ENCODE measurements at places on chromosomes 5 and 9.
A peak's percentile ranks its signal among the peaks of the same experiment; 100 is the strongest.

GRCh38 chr5:119678351-119679028 is 49.1 kb downstream of the FAM170A start:
- no peak for DNase-seq

GRCh38 chr9:71308454-71308853 is 187.0 kb upstream of the TRPM3 start:
- no peak for DNase-seq

DNA sequence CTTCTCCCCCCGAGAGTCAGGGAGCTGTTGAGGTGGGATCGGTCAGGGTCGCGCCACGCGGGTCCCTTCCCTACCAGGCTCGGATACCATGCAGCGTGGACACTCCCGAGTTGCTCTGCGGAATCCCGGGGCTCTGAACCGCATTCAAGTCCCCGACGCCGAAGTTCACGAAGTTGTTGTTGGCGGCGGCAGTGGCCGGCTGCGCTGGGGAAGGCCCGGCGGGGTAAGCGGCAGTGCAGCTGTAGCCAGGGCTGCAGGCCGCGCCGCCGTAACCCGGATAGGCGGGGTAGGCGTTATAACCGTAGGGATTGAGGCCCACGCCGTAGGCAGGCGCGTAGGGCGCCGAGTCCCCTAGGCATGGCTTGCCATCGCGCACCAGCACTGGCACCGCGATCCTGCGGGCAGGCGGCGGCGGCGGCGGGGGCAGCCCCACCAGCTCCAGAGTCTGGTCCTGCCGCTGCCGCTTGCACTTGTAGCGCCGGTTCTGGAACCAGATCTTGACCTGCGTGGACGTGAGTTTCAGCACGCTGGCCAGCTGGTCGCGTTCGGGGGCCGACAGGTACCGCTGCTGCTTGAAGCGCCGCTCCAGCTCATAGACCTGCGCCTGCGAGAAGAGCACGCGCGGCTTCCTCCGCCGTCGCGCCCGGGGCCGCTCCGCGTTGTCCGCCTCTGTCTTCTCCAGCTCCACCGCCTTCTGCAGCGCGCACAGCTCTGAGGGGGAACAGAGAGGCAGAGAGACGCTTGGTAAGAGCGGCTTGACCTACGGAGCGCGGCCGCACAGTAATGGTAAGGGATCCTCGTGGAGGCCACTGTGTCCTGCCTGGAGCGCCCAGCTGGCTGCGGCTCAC is 2.3 kb downstream of the NKX2-5 start:
- DNase-seq = no peak

DNA sequence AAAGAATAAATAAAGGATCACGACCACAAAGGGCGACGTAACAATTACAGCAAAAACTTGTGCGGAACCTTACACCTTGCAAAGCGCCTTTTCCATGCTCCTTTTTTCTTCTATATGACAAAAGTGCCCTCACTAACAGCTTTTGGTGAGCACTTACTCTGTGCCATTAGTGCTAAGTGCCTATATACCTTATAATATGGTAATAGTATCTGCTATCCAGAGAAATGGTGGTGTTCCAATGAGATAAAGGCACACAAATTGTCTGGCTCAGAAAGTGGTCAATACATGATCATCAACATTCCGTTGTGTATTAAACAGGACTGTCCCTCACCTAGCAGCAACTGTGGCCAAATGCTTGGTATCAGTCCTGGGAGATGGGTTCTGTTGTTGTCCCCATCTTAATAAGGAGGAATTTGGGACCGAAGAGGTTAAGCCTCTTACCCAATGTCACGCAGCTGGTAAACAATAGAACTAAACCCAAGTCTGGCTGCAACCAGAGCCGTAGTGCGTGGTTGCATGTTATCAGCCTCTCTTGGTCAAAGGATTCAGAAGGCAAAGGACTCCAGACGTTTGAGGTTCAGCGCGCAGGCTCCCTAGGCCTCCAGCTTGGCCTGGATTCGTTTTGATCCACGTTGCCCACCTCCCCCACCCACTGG is 564 bp upstream of the TOR2A start:
- DNase-seq = no peak

DNA sequence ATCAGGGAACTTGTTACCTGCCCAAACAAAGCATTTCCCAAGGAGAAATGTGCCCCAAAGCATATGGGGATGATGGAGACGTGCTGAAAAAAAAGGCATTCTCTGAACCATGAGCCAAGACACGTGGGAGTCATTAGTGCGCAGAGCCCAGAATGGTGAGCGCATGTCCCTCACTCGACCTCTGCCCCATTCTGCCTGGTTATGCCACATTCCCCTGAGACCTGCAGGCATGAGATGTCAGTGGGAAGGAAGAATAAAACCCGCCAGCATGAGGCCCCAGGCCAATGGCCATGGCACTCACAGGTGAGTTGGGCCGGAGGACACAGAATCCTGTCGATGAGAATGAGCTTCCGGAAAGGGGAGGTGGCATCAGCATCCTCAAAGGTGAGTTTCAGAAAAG is 228.9 kb downstream of the CDK5RAP2 start:
- no peak for DNase-seq

GRCh38 chr5:154159343-154159742 is 31.2 kb upstream of the GALNT10 start:
- no peak for DNase-seq

DNA sequence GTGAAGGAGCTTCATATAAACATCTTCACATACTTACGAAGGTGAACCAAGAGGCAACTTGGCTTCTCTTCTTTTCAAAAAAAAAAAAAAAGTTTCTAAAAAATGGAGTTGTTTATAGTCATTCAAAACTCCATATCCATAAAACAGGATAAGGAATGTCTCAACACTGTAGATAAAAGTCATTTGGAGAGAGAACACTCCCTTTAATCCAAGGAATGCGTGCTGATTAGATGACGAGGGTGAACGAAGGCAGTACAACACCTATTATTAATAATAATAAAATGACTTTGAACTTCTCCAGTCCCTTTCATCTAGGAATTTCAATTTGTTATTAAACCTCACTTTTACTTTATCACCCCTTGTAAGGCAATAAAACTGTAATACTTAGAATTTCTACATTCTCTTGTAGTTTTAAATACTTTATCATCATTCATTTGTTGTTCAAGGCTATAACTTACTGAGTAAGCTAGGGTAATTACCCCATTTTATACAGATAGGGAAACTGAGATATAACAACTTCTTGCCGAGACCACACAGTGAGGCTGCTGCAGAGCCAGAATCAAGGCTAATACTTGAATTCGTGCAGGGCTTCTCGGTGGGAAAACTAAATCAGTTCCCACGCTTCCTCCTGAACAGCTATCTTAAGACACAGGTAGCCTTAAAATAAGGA is 377.1 kb downstream of the EFNA5 start:
- DNase-seq = no peak

DNA sequence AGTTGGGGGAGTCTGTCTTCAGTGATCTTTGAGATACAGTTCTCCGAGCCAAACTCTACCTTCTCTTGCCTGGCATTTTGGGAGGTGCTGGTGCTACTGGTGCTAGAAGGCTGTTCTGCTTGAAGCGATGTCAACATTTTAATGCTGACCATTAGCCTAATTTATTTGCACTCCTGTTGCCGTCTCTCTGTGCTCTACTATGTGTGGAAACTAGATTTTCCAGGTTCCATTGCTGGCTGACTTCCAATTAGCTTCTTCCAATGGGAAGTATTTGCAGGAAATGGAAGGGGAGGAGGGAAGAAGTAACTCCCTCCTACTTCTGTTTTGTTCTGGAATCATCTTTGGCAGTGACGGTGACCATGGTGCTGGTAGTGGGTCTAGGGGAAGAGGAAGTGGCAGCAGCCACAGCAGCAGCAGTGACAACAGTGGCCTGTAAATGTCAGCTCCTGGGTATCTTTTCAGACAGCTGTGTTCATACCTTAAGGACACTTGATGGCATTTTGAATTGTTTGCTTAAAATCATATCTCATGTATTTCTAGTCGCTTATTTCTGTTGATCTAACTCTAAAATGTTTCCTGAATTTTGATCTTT is 7.9 kb downstream of the TXNDC8 start:
- no peak for DNase-seq

GRCh38 chr5:159208514-159209437 is 577 bp downstream of the RNF145 start:
- peak; percentile 20 for DNase-seq

- DNase-seq = no peak
These were observed 223.2 kb downstream of the ASTN2 start for GRCh38 chr9:117191504-117192261.

DNA sequence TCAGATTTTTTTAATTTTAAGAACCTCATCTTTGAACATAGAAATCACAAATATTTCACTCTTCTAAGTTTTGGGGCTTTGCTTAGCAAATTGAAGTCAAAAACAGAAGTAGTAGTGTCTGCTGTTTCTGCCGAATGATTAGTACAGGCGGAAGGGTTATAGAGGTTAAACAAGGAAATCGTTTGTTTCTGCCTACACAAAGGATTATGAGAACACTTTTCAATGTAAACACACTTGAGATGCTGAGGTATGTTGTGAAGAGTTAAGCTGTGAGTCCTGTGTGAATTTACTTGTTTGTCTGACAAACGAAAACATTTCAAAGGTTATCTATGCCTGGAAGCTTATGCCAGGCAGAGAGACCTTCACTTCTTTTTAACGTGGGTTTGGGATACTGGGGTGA is 224.8 kb downstream of the CETN3 start:
- no peak for DNase-seq

DNA sequence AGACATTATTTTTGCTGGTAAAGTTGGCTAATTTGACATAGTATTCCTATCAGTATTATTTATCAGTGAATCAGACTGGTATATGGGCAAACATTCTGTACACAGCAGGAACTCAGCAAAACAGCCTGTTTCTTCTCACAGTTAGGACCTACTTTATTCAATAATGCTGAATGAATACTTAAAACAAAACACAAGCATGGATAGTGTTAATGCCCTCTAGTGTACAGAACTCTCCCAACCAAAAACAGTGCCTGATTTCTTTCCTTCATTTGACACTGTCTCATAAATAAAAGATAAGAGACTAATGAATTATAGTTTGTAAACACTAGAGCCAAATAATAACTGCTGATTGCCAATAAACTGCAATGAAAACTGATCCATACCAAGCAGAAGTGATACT is 1113.3 kb downstream of the PTPRD start:
- no peak for DNase-seq

GRCh38 chr5:120735076-120735475 is 271.0 kb downstream of the PRR16 start:
- DNase-seq = no peak

DNA sequence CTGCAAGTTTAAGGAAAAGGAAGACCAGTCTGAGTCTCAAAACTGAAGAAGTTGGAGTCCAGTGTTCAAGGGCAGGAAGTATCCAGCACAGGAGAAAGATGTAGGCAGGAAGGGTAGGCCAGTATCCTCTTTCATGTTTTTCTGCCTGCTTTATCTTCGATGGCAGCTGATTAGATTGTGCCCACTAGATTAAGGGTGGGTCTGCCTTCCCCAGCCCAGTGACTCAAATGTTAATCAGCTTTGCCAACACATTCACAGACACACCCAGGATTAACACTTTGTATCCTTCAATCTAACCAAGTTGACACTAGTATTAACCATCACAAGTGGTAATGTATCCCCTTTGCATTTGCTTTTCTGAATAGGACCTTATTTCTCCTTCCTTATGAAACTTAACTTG is 535.9 kb upstream of the FTMT start:
- DNase-seq = no peak

DNA sequence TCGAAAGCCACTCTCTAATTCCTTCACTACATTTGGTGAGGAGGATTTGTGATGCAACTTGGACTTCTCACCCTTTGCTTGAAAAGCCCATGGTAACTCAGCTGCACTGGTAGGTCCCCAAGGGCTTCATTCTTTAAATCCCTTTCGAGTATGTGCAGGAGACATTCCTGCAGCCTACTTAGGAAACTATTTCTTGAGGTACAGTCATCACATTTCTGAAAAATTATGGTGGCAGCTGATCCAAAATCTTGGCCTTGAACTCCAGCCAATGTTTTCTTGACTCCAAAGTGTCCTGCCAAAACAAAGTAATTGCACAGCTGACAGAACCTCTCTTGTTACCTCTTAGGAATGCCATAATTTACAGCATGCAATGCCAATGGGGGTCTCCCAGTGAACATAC is 99.7 kb downstream of the NPR3 start:
- DNase-seq = no peak

DNA sequence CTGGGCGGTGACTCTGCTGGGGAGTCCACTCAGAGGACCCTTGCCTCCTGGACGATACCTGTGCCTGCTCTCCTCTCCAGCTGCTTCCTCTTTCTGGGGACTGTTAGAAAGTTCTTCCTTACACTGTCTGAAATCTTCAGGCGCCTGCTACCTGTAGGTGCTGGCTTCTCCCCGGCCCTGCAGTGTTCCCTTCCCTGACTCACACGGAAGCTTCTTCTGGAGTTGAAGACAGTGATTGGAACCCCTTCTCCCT is 562 bp downstream of the GSN start:
- no peak for DNase-seq

- DNase-seq = no peak
These were observed 516.1 kb downstream of the LRRC70 start for GRCh38 chr5:63094730-63095129.

DNA sequence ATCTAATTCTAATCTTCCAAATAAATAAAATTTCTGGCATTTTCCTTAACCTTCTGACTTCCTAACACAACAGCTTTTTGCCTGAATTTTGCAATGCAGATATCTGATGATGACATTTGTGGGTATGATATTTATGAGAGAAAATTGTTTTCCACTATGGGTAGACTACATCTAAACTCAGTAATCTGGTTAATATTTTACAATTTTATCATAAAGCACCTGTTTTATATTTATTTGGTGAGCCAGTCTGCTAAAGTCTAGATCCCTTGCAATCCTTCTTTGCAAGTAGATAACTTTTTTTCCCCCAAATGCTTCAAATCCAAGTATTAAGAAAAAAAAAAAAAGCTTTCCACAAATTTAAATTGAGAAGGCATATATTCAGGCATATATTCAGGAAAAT is 246.2 kb upstream of the DAB2 start:
- DNase-seq = no peak

- no peak for DNase-seq
These were observed 84.3 kb upstream of the DHFR start for GRCh38 chr5:80739057-80739456.

DNA sequence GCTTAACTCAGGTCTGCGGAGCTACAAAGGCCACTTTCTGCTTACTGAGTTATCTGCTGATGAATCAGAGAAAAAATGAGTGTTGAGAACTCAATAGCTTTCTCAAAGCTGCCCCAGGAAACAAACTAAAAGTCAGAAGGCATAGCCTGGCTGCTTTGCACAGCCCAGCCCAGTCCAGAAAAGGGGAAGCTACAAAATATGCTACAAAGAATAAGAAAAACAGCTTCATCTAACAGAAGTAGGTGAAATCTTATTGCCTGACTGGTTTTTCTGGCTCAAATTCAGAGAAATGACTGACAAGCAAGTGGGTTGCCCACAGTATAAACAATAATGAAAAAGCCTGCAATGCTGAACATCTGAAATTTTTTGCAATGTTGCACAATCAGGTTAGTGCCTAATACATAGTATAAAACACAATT is 156.2 kb downstream of the PPP2R2B start:
- no peak for DNase-seq
